Activated CD8-positive, alpha-beta T cell treated with anti-CD3 and anti-CD28 coated beads, Interleukin-2, amount 10 ng/mL, durations not matched to agents 7 days and 5 days (primary cell): ENCODE measurements at places on chromosomes 16 and 17.

DNA sequence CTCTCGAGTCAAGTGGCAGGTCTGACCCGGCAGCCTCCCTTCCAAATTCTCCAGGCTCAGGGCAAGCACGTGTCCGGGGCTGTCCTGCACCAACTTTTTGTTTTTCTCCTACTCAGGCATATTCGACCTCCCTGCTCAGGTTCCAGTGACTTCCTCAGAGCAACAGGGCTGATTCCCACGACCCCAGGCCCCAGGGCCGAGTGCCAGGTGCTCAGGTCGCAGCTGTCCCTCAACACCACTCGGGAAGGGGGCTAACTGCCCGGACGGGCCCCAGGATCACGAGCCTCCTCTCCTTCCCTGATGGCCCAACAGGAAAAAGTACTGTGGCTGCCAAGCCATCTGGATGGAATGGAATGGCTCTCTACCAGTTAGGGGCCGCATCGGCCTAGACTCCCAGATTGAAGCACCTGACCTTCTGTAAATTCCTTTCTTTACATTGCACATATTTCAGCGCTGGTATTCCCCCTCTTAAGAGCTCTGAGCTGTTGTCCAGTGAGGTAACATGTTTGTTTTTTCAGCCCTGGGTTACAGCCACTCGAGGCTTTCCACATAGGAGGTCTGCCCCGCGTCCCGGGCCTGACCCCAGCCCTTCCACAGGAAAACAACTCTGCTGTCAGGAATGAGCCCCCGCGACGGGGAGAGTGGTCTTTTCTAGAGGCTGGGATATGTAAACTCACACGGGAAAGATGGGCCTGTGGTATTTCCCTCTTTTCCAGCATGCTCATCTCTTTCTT, 25.0 kb downstream of the NXN start:
- no peak for DNase-seq

GRCh38 chr16:85611444-85612190, 1.5 kb upstream of the GSE1 start:
- peak; percentile 57 for DNase-seq

- DNase-seq = peak; percentile 67
Observed at GRCh38 chr17:78497115-78497540, 80.1 kb downstream of the DNAH17 start.

DNA sequence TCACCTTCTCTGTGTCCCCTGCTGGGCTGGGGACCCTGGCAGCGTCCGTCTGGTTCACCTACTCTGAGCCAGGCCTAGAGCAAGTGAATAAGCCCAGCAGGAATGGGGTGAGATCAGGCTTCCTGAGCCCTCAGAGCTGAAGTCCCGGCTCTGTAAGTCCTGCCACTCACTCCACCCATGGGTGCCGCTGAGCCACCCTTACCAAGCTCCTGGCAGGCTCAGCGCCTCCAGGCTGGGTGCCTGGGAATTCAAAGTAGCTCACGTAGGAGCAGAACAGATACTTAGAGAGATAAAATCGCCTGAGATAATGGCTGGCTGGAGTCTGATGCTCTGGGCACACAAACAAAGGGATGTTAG, 9.8 kb upstream of the LASP1NB start:
- DNase-seq = no peak

GRCh38 chr17:13643180-13643579, 41.5 kb upstream of the HS3ST3A1 start:
- DNase-seq = no peak

DNA sequence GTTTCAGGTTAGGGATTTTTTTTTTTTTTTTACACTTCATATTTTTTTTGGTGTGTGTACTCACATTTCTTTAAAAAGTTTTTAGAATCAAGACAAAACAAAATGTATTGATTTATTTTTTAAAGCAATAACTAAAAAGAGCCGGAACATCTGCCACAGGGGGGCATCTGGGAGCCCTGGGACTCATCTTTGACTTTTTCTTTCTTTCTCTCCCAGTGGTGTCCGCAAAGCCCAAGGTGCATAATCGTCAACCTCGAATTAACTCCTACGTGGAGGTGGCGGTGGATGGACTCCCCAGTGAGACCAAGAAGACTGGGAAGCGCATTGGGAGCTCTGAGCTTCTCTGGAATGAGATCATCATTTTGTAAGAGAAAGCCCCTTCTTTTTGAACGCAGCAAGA, 36.3 kb downstream of the WWP2 start:
- DNase-seq = no peak

GRCh38 chr16:30434852-30435251, 5.0 kb upstream of the DCTPP1 start:
- DNase-seq = no peak

- DNase-seq = peak; percentile 51
Observed at GRCh38 chr16:68236137-68236825, 354 bp upstream of the ESRP2 start.

GRCh38 chr16:27202923-27203506, 311 bp upstream of the KDM8 start:
- DNase-seq = peak; percentile 95

DNA sequence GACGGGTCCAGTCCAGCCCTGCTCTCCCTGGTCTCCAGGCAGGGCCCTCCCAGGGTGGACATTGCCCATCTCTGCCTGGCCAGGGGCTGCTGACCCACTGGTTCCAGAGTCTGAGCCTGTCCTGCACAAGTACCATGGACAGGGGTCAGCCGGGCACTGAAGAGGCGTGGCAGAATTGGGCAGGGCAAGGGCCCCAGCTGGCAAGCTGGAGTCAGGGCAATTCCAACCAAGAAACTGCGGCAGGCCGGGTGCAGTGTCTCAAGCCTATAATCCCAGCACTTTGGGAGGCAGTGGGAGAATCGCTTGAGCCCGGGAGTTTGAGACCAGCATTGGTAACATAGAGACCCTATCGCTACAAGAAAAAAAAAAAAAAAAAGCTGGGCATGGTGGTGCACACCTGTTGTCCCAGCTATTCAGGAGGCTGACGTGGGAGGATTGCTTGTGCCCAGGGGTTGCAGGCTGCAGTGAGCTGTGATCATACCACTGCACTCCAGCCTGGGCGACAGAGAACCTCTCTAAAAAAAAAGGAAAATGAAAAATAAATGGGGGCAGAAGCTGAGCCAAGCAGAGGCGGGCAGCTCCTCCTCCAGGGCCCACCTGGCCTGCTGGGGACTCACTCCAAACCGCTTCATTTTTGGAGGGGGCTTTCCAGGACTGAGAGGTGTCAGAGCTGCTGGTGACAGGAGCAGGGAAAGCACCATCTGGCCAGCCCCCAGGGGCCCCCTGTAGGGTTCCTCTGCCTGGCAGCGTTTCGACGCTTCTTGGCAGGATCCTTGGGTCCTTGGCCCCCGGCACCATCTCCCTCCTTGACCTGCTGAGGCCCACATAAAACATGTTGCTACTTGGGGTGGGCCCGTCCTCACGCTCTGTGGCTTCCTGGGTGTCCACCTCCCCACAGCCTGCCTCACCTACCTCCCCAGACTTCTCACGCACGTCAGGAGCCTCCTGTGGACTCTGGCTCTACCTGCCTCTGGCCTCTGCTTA, 2.9 kb upstream of the MAFG start:
- no peak for DNase-seq

DNA sequence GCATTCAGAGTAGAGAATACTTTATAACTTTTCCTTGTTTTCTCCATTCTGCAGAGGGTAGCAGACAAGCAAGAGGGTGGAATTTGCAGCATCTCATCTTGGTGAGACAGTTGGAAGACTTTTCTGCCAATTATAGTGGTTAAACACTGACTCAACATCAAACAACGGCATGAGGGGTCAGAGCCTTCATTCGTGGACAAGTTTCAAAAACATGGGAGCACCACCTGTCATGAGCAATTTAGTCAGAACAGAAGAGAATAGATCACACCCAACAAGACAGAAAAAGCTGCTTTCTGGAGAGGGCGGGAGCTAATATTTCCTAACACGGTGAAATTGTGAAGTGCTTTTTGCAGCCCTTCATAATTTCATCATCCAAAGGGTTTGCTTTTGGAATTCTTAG, 17.9 kb upstream of the ZNF652 start:
- DNase-seq = no peak

GRCh38 chr16:76756423-76756822, 434.6 kb upstream of the MON1B start:
- no peak for DNase-seq

DNA sequence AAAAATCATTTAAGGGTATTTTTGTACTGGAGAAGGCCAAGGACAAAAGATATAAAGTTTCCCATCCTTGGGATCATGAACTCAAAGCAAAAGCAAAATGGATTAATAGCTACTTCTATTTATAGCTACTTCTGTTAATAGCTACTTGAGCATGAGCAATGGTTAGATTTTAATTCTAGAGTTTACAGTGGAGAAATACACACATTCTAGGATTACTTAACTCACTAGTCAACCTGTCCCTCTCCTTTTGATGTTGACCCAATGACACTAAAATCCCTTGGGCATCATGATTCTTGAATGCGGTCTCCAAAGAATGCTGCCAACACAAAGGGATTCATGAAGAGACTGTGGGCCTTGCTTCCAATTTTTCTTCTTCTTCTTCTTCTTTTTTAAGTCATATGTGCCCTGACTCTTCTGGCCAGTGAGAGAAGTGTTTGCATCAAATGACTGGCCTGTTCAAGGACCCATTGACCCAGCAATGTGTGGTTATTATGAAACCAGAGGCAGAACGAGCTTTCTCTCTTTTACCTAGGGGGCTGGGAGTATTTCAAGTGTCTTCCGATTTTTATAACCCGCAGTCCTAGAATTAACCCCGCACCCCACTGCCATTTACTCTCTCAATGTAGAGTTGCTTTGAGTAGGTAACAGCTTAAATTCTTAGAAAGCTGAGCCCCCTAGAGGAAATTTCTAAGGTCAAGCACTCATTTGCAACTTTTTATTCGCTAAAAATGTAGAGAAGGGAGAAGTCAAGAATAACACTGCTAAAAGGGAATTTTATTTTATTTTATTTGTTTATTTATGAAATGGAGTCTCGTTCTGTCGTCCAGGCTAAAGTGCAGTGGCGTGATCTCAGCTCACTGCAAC, 34.6 kb downstream of the OTOA start:
- no peak for DNase-seq

DNA sequence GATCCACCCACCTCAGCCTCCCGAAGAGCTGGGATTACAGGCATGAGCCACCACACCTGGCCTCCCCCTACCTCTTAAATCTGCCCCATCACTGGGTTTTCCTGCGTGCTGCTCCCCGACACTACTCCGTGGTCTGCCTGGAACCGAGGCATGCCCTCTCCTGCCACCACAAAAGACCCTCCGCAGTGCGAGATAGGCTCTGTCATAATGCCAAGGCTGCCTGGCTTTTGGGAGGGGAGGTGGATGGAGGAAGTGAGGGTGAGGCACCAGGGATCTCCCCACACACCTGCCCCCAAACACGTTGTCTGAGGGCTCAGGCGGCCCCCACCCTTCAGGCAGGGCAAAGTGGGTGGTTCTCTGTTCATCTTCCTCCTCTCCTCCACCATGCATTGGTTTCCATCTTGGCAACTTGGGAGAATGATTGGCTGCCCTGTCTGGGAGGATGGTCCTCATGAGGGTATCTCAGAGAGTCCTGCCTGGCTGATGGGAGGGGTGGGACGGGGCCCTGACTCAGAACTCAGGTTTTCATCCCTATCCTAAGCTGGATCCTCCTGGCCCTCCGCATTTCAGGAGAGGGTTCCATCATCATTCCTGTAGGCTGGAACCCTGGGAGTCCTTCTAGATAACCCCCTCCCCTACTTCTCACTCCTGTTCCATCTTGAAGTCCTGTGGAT, 23.2 kb downstream of the IGFBP4 start:
- DNase-seq = no peak

GRCh38 chr16:11736903-11737302, 5.8 kb downstream of the TXNDC11 start:
- DNase-seq = no peak

DNA sequence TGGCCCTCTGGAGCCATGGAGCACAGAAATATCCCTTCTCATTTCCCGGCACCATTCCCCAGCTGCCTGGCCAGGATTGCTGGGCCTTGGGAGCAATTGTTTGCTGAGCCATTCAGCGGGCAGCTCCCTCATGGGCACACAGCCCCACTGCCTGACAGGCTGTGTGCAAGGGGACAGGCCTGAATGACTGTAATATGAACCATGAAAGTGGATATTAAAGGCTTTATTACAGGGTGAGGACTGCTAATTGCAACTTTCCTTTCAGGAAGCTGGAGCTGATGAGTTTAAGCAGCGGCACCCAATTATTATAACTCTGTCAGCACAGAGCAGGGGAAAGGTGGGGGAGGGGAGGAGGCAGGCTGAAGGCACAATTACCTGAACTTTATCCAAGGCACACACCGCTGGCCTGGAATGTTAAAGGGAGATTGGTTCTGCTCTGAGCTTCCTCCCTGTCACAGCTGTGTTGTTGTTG, 159.8 kb upstream of the SDK2 start:
- DNase-seq = no peak

GRCh38 chr16:54407596-54407995, 121.0 kb upstream of the IRX3 start:
- DNase-seq = no peak

DNA sequence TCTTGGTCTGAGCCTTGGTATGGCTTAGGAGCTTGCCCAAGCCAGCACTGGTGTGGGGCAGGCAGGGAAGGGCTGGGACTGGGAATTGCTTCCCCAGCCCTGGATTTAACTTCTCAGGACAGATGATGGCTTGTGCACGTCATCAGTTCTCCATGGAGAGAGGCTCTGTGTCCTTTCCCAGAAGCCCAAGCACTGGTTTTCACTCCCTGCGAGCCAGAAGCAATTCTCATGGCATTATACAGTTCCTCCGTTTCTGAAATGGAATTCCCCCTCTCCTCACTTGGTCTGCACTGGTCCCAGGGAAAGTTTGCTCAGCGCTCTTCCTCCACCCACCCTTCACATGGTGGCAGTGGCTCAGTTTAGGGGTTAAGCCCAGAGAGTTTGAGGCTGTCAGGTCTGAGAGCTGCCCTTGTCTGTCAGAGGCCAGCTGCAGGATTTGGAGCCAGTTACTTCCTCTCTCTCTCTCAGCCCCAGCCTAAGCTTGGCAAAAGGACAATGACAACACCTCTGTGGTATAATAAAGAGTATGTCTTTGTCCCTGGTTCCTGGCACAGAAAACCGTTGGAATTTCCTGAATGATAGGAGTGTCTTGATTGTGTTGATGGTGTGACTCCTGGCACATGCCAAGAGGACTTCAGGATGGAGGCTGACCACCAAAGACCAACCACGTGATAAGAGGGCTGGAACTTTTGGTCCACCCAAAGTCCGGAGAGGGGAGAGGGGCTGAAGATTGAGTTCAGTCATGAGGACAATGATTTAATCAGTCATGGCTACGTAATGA, 219.6 kb upstream of the TNRC6C start:
- no peak for DNase-seq

- peak; percentile 80 for DNase-seq
Observed at GRCh38 chr17:1186923-1187771, 7.4 kb upstream of the ABR start.
